ENCODE measurements at places on chromosomes 1 and 21.

- DNase-seq = no peak
Measured at GRCh38 chr1:163357378-163357777, 35.6 kb downstream of the NUF2 start.

DNA sequence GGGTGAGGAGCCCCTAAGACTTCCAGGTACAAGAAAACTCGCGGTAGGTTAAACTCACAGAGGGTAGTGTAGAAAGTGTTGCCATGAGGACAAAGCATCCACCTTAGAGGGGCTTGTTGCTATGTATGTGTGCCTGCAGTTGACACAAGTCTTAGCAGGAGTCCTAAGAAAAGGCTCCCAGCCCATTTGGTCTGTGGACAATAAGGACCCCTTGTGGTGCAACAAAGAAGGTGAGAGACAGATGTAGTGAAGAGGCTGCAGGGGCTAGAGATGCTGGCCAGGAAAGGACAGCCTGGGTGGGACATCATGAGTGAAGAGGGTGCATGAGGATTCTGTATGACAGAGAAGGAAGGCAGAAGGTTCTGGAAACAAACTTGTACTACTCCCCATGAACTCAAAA is 36.3 kb upstream of the IL10 start:
- peak; percentile 43 for DNase-seq

DNA sequence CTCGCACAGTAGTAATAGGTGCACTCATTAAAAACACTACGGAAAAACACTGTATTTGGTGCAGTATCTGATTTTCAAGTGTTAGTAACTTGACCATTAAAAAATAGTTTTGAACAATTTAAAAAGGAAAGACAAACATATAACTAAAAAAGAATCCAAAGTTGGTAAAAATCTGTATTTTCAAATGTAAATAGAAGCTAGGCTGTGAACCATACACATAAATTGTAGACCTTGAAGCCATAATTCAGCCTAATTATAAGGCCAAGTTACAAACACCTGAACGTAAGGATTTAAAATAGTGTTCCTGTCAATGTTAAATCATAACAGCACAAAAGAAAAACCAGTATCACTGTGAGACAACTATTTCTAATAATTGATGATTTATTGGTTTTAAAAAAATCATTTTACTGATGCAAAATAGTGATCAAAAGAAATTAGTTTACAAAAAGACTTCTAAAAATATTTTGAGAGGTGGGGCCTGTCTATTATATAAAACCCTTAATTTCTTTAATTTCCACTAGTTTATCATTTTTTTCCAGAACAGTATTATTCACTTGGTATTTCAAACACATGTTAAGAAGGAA is 4.5 kb downstream of the IRF2BP2 start:
- no peak for DNase-seq

DNA sequence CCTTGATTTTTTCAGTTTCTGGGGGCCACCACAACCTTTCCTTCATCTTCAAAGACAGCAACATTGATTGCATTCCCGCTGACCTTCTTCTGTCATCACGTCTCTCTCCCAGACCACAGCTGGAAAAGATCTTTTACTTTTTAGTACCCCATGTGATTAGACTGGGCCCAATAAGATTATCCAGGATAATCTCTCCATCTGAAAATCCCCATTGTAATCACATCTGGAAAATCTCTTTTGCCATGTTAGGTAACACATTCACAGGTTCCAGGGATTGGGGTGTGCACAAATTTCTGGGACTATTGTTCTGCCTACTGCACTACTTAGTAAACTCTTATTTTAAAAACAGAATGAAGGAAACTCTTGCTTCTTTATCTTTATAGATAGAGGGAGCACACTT is 47.1 kb upstream of the INSL5 start:
- DNase-seq = no peak

DNA sequence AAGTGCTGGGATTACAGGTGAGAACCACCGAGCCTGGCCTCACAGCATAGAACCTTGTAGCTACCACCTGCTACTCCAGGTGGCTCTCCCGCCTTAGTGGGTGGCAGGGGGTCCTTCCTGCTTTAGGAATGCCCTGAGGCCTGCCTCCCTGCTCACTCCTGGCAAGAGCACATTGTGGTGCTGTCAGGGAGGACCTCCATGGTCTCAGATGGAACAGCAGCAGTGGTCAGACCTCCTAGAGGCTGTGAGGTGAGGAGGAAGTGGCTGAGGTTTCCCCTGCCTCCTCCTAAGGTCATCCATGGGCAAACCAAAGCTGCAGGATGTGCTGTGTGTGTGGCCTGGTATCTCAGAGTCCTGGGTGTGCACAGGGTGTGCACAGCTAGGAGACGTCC is 6.7 kb downstream of the SOX13 start:
- no peak for DNase-seq

DNA sequence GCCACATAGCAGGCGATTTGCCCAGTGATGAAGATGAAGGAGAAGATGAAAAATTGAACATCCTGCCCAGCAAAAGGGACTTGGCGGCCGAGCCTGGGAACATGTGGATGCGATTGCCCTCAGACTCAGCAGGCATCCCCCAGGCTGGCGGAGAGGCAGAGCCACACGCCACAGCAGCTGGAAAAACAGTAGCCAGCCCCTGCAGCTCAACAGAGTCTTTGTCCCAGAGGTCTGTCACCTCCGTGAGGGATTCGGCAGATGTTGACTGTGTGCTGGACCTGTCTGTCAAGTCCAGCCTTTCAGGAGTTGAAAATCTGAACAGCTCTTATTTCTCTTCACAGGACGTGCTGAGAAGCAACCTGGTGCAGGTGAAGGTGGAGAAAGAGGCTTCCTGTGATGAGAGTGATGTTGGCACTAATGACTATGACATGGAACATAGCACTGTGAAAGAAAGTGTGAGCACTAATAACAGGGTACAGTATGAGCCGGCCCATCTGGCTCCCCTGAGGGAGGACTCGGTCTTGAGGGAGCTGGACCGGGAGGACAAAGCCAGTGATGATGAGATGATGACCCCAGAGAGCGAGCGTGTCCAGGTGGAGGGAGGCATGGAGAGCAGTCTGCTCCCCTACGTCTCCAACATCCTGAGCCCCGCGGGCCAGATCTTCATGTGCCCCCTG is 3.3 kb downstream of the ZBTB18 start:
- peak; percentile 33 for DNase-seq
